ENCODE measurements at places on chromosomes 6 and 20.

GRCh38 chr6:16432075-16433032, 194.0 kb downstream of the GMPR start:
- peak; percentile 77 for DNase-seq

- no peak for DNase-seq
Measured at GRCh38 chr6:129605967-129606366, 104.0 kb downstream of the ARHGAP18 start.

- DNase-seq, result peak; percentile 88
Measured at GRCh38 chr20:2840967-2841531, 504 bp downstream of the VPS16 start.

GRCh38 chr6:24031496-24031895, 94.5 kb upstream of the NRSN1 start:
- no peak for DNase-seq

GRCh38 chr20:33951171-33951570, 42.5 kb upstream of the RALY start:
- no peak for DNase-seq

GRCh38 chr6:75759207-75759606, 10.2 kb downstream of the MYO6 start:
- DNase-seq, result no peak

DNA sequence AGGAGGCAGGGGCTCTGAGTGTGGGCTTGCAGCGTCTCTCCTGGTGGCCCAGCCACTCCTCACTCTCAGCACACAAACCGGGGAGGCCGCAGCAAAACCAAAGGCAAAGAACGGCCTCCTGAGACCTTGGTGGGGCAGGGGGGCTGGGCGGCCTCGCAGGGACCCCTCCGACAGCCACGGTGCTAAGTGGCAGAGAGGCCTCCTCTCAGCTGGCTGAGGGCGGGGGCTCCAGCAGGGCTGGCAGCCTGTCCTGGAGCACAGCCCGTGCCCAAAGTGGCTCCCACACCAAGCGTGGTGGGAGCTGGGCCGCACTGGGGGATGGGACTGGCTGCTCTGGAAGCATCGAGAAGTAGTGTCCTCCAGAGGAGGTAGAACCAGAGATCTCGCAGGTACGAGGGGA, 334.4 kb downstream of the QKI start:
- no peak for DNase-seq

GRCh38 chr6:163355426-163355991, 59.0 kb upstream of the QKI start:
- peak; percentile 78 for DNase-seq

DNA sequence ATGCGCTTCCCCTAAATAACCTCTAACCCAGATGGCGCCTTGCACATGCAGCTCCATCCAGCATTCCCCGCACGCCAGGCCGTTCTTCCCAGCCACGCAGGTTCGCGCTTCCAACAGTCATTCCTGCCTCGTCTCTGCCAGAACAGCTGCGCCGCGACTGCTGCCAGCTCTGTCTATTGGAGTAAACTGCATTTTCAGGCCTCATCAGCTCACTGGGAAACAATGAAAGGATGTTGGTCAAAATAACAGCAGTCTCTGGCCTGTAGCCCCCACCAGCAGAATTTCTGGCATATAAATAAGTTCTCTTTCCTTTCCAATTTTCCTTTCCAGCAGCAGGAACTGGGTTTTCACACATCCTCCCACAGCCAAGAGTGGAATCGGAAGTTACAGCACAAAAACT, 14.6 kb downstream of the NRSN1 start:
- peak; percentile 92 for DNase-seq

DNA sequence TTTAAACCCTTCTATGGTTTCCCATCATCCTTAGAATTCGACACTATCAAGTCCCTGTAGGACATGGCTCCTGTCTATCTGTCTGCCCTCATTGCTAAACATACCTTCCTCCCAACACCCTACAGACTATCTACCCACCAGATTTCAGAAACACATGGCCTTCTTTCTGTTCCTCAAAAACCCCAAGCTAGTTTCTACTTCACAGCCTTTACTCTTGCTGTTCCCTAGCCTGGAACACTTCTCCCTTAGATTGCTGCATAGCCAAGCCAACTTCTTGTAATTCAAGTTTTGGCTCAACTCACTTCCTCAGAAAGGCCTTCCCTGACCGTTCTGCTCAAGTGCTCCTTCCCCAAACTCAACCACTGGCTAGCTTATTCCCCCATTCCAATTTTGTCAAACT, 156.2 kb downstream of the BTBD9 start:
- DNase-seq, result no peak

DNA sequence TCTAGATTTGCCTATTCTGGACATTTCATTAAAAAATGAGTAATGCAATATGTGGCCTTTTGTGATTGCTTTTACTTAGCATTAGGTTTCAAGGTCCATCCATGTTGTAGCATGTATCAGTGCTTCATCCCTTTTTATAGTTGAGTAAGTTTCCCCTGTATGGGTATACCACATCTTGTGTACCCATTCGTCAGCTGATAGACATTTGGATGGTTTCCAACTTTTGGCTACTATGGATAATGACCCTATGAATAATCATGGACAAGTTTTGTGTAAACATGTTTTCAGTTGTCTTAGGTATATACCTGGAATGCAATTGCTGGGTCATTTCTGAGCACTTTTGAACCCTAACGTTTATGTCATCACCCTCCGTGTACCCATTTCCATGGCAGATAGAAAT, 15.4 kb downstream of the METTL24 start:
- DNase-seq, result no peak

DNA sequence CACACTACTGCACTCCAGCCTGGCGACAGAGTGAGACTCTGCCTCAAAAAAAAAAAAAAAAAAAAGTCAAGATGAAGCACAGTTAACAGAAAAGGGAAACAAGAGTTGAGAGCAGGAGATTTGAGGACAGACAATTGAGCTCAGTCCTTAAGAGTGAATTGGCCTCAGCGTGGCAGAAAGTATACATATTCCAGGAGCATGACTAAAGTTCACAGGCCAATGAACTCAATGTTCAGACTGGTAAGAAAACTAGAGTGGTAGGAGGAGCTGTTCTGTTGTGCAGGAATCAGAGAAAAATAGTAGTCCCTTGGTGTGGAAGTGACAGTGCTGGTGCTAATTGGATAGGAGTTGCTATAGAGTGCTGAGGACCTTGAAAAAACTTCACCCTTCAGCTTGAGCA, 60.0 kb downstream of the NRN1 start:
- no peak for DNase-seq

DNA sequence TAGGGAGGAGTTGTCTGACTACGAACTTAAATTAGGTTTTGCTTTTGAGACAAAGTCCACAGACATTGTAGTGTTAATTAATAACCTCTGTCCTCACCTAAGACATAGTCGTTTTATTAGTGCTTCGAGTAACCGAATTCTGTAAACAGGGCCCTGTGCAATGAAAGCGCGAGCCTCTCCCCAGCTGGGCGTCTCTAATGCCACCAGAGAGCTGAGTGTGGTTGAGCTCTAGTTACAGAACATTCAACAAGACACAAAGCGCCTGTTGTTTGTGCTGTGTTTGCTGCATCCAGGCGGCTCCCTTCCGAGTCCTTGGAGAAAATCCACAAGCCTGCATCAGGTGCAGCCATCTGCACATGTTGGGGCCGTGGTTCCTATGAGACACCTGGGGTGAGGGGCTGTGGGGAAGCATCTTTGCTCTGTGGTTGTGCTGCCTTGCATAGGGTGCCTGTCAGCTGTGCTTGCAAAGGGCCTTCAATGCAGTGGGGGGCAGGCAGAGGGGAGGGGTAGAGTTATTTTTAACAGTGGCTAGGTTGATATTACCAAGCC, 63.9 kb downstream of the CD164 start:
- peak; percentile 69 for DNase-seq

GRCh38 chr6:2909718-2910117, 6.6 kb upstream of the SERPINB9 start:
- DNase-seq, result no peak

GRCh38 chr6:30998785-30999184, 11.5 kb upstream of the MUC22 start:
- DNase-seq, result no peak

GRCh38 chr6:117346142-117346930, 79.4 kb downstream of the ROS1 start:
- DNase-seq, result no peak

DNA sequence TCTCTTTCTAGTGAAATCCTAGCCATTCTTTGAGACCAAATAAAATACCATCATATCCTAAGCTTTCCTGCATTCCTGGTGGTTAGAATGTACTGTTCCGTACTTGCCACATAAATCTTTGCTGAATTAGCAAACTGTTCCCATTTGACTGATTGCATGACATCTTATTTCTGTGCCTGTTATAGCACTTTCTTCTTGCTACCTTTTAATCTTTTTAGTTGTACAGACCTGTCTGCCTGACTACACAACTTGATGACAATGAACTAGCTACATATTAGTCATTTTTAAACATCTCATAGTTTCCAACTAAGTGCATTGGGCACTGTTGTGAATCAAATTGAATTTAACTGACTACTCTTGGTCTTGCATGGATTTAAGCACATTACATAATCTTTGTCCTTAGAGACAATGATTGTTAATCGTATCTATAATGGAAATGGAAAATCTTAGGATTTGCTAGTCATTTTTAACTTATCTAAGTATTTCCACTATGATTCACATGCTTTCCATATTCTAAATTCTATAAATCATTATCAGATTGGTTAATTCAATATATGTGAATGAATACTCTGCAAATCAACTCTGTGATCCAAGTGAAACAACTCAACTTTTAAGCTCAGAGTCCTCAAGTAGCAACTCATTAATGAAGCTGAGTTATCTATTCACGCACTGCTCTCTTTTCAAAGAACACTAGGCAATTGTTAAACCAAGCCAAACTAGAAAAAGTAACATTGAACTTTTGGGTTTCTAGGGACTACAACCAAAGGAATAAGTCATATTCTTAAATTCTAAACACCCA, 109.0 kb downstream of the TNFRSF21 start:
- no peak for DNase-seq

DNA sequence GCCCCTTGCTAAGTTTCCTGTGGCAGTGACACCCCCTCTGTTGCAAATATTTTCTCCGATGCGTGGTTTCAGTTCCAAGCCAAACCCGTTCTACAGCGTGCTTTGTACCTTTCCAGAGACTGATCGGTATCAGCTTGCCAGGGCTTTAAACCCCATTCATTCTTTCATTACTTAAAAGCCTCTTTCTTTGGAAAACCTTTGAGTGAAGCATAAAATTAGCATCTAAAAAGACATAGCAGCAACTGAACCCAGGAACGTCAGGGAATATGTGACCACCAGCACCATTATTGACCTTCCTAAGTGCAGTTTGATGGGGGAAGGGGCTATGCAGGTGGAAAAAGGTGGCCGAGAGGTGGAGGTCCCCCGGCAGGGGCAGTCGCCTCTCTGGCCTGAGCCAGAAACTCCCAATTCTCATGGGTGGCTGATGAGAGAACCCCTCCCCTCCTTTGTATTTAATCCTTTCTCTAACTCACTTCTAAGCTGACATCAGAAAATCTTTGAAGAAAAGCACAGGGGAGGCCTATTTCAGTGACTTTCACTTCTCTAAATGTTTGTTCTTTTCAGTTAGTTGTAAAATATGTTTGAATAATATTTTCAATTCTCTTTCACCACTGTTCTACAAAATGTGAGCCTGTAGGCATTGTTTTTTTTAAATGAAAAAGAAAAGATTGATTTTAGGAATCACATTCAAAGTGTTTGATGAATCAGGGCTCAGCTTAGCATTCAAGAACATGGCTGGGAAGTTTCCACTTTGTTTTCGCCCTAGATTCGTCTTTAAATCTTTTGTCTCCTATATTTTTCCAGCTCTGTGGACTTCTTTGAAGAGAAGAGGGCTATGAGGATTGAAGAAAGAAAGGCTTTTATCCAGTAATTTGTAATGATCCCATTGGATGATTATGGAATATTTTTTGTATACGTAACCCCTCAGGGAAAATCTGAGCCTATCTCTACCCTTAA, 89.2 kb downstream of the RSPH3 start:
- DNase-seq, result no peak

DNA sequence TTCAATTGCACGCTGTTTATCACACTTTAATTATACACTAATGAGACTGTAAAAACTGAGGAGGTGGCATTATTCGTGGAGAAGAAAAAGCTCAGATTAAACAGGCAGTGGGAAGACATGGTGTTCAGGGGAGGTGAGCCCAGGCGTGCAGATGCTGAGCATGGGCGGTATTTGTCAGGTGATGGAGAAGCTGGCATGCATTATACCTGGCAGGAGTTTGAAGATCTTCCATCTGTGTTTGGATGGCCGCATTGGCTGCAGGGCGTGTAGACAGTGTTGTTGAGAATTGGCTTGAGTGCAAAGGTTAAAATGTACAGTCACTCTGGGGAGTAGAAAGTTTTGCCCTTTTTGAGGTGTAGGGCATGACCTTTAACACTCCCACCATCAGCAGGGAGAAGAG, 213.8 kb downstream of the ERMARD start:
- no peak for DNase-seq

DNA sequence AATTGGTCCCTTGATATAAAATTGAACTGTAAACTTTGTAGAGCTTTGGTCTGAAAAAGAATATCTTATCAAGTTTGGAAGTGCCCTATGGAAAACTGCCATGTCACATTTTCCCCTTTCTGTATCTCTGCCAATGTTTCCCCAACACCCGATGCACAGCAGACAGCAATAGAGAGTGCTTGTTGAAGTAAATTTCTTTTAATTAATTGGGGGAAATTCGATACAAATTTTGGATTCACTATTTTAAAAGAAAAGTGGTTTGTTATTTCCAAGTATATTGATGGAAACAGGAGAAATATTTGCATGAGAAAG, 208.1 kb downstream of the OGFRL1 start:
- DNase-seq, result no peak

GRCh38 chr20:38757145-38757775, 9.0 kb downstream of the ACTR5 start:
- no peak for DNase-seq
